ENCODE measurements at places on chromosomes 16 and 17.

GRCh38 chr17:29914819-29915537 lies 15.1 kb downstream of the SSH2 start:
- no peak for DNase-seq

DNA sequence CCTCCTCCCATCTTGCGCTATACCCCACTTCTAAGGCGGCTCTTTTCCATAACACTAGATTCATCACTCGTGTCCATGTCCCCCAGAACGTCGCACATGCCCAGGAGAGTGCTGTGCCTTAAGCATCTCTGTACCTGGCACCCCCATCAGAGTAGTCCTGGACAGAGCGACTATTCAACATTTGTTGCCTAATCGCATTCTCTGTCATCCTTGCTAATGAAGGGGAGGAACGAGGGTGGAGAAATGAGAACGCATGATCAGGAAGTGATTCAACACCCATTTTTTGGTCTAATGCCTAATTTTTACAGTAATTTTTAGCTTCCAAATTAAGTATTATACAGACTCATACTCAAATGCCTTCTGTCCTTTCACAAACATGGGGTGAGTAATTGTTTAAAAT lies 53.2 kb downstream of the SLC39A11 start:
- no peak for DNase-seq

DNA sequence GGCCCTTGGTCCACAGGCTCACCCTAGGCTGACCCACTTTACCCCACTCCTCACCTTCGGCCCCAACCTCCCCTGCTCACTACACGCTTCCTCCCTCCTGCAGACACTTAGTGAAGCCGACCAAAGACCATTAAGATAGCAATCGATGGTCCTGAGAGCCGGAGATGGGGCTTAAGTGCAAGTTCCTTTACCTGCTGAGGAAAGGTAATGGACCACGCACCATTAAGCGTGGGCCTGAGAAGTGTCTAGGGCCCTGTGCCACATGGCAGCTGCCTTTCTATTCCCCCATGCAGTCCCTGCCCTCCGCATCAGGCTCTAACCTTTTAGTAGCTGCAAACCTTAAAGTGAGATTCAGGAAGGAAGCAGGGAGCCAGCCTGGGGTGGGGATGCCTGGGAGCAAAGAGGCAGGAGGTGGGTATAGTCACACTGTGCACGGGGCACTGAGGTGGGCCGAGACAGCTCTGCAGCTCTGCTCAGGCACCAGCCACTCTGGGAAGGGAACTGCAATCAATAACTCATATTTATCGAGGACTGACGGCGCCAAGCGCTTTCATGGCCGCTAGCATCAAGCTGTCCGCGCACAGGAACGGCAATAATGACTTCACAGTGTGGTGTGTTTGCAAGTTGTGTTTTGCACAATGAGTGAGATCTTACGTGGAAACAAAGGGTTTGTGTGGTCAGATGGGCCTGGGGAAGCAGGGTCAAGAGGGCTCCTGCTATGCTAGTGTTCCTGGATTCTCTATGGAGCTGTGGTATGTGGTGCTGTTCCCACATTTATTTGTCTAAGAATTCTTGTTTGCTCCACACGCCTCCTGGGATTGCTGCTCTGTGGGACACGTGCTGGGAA lies 84.9 kb upstream of the CDC42EP4 start:
- DNase-seq = no peak

- DNase-seq = no peak
These were observed 770 bp upstream of the MYH3 start for GRCh38 chr17:10657879-10658278.

- no peak for DNase-seq
These were observed 5.3 kb upstream of the NF1 start for GRCh38 chr17:31089471-31089870.

DNA sequence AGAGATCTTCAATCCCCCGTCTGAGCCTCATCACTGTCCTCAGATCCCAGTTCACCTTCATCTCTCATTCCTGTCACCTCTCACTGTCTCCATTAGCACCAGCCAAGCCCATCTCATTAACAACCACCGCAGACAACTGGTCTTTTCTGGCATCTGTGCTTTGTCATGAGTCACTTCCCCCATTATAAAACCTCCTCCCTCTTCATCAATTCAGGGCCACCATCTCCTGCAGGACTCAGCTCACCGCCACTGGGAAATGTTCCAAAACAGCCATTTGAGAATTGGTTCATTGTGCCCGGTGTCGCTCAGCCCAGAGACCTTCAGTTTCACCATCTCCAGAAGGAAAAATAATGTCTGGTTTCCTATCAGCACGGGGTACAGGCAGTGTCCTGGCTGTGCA lies 56.9 kb upstream of the TEKT3 start:
- peak; percentile 19 for DNase-seq

GRCh38 chr17:22454070-22454999 lies 762.0 kb downstream of the KCNJ18 start:
- DNase-seq = no peak

DNA sequence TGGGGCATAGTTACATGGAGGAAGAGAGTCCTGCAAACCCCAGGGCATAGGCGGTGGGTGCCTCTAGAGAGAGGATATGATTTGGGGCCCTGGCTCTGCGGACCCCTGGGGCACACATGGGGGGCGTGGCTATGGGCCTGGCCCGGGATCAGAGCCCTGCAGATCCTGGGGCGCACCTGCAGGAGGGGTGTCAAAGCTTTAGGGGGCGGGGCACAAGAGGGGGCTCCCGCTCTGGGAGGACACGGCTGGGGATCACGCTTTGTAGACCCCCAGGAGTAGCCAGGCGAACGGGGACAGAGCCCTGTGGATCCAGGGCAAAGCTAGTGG lies 497 bp downstream of the BCL7C start:
- no peak for DNase-seq

GRCh38 chr17:43456661-43457361 lies 27.0 kb upstream of the DHX8 start:
- DNase-seq = no peak

GRCh38 chr17:29579866-29580771 lies 9.3 kb downstream of the GIT1 start:
- peak; percentile 90 for DNase-seq

DNA sequence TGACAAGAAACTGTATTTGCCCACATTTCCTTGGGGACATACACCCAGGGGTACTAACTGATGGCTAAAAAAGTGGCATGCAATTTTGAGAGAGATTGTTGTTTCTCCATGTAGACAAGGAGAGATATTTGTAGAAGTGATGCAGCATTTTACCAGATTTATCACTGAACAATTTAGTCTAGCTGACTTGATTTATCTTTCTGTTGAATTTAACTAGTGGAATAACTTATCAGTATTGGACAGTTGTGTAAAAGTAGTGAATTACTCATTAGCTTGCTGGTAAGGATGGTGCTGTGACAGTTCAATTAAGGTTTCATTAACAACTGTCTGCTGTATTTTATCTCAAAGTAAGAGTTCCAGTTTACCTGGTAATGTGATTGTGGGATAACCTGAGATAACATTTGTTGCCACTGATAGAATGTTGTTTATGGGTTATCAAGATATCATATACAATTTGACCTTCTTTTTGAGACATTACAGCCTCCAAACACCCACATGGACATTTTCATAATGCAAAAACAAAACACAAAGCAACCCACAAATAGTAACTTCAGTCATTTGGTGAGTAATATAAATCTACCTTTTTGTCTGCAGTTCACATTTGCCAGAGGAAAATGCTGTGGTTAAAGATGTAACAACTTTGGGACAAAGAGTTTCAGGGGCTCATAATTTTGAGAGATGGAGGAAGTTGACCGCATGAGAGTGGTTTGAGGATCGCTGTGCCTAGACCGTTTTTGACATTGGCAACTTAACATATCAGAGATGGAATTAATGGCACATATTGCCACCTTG lies 3.8 kb downstream of the NLK start:
- DNase-seq = no peak

DNA sequence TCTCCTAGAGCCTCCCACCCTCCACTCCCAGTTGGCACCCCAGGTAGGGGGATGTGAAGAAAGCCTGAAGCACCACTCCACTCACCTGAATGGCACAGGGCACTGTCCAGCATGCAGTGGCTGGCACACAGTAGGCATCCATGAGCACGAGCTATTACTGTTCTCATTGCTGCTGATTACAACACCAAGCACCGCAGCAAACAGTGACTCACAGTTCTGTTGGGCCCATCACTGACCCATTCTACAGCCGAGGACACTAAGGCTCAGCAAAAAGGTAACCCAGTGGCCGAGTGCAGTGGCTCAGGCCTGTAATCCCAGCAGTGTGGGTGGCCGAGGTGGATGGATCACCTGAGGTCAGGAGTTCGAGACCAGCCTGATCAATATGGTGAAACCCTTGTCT lies 2.7 kb downstream of the ZSCAN10 start:
- DNase-seq = no peak

DNA sequence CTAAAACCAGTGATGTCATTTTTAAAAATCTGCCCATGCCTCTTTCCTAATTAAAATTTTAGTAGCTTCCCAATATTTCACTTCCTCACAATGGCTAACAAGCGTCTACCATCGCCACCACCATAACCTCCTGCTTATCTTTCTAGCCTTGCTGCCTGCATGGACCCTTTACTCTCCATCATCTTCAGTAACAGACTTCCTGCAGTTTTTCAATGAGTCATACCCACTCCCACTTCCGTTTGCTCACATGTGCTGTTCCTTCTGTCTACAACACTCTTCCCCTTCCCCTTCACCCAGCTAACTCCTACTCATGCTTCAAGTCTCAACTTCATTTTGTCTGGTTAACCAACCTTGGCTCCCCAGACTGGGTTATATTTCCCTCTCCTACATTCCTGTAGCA lies 12.8 kb upstream of the SKAP1 start:
- DNase-seq = no peak

DNA sequence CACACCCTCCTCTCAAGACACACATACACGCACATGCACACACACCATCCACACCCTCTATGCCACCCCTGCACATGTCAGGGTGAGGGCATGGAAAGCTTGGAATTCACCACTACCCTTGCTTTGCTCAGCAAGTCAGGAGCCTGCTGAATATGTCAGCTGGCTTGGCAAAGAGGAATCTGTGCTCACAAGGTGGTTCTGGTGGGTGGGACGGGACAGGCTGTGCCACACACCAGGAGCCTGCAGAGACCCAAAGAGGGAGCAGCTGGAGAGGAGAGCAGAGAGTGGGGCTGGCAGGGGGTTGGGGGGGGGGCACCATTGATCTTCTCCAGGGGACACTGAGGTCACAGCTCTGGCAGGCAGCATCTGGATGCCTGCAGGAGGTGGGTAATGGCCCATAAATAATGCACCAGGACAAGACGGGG lies 48.7 kb upstream of the NDRG4 start:
- no peak for DNase-seq

GRCh38 chr16:8088820-8089338 lies 501.4 kb downstream of the TMEM114 start:
- DNase-seq = no peak

- no peak for DNase-seq
These were observed 45.6 kb downstream of the RMI2 start for GRCh38 chr16:11390573-11391495.

DNA sequence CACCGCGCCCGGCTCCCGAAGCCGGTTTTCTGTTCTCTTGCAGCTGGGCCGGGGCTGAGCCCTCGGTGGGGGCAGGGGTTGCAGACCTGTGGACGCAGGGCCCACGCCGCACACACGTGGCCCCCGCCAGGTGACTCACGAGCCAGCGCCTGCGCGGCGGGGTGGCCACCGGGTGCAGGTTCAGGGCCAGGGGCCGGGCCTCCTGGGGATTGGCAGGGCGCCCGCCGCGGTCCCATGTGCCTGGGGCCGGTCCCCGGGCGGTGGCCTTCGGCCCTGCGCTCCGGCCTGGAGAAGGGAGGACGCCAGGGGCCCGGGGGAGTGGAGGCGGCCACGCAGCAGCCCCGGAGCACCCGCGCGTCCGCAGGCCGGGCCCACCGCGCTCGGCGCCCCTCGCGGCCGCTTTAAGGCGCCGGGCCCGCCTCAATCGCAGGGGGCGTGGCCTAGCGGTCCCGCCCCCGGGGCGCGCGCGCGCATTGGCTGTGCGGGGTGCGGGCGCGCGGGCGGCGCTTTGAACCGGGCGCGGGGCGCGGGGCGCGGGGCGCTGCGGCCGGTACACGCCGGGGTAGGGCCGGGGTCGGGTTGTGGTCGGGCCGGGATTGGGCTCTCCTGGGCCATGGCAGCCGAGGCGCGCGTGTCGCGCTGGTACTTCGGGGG lies at the start of gene SLC25A10:
Gene SLC25A10, plus strand, starts transcription at position 471 of the 654 bp plus-strand sequence. Its CDS starts 143 bp downstream, at position 614.
- peak; percentile 57 for DNase-seq

DNA sequence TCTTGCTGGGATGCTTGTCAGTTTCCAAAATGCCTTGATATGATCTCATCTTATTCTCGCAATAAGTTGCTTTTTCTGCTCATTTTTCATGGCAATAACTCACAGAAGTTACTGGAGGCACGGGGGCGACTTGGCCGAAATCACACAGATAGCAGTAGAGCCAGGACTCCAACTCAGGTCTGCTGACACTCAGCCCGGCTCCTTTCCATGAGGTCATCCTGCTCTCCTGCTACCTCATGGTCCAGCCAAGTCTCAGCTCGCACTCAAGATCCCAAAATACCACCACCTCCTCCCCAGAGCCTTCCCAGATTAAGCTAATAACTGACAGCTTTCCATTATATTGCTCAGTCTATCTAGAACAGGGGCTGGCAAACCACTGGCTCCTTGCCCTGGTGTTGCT lies 269.5 kb downstream of the MAP2K4 start:
- DNase-seq = no peak

DNA sequence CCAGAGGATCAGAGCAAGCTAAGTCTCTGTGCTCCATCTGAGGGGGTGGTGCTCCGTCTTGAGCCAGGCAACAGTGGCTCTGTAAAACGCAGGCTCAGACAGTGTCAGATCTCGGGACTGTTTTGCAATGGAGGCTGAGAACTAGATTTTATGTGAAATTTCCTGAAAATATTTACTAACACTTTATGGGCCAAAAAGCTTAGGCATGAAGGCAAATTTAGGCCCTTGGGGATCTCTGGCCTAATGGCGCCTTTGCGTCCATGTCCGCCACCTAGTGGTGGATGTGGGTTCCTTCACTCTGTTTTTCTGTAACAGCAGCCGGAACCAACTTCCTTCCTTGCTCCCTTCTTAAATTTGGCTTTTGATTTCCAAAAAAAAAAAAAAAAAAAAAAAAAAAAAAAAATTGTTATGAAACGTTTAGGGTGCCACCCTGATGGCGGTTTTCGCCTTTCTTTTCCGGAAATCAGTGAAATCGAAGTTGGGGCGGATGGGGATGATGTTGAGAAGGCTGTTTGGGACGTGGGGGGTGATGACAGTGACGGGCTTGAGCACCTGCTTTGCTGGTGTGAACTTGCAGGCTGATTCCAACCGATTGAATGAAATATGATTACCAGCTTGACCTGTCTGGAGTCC lies 14.0 kb upstream of the ELAC2 start:
- peak; percentile 29 for DNase-seq

DNA sequence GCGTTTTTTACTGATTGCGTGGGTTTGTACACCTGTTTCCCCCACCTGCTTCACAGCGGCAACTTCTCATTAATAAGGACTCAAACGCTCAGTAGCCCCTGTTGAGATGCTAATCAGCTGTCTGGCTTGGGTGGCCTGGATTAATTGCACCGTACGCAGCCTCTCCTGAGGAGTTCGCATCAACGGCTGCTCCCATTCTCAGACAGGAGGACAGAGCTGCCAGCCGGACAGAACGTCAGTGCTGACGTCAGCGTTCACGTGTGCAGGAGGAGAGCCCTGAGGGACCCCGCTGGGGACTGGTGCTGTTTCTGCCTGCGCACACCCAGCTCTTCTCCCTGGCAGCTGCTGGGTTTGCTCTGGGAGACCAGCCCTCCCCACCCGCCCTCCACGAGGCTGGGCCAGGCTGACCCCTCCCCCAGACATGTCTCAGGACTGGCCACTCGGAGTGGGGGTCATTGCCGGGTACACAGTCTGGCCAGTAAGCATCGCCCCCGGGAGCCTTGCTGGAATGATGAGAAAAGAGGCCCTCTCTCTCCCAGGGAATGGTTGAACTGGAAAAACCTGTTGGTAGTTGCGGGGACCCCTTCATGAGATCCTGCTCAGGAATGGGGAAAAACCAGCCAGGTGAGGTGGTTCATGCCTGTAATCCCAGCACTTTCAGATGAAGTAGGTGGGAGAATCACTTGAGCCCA lies 5.7 kb upstream of the BANP start:
- DNase-seq = peak; percentile 92
